T-helper 17 cell (primary cell): ENCODE measurements at places on chromosomes 2 and 18.

- DNase-seq = no peak
Observed at GRCh38 chr18:37564711-37565100, 892 bp downstream of the CELF4 start.

DNA sequence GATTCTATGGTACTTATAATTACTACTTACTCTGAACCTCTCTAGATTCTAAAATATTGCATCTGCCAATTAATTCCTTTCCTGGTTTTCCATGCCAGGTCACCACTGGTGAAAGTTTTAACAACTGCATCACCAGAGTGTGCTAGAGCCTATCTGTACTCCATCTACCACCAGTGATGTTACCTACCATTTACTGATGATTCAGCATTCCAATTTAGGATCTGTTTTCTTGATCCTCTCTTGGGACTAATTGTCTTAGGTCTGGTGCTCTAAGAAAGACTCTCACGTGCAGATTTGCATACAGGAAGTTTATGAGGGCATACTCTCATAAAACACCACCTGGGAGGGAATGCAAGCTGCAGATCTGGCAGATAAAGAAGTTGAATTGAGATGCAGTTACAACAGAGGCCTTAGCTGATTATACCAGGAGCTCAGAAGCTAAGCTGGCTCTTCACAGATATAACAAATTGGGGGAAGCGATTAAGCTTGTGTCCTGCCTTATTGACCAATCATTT, 347.6 kb upstream of the VRK2 start:
- no peak for DNase-seq

DNA sequence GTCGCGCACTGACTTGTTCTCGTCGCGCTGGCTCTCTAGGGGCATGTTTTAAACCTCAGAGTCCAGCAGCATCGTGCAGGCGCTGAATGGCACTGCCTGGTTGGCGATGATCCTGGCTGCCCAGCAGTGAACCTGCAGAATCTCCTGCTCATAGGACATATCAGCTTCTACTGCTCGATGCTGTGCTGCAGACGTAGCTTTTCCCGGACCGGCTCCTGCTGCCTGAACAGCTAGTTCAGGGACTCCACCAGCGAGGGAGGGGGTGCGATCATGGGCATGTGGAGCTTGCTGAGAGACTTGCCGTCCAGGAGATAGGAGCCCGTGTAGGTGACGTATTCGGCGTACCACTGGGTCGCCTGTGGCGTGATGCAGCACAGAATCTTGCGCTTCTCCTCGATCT, 890.0 kb upstream of the LRRTM1 start:
- no peak for DNase-seq

- no peak for DNase-seq
Observed at GRCh38 chr2:120579916-120580685, 155.6 kb upstream of the GLI2 start.

DNA sequence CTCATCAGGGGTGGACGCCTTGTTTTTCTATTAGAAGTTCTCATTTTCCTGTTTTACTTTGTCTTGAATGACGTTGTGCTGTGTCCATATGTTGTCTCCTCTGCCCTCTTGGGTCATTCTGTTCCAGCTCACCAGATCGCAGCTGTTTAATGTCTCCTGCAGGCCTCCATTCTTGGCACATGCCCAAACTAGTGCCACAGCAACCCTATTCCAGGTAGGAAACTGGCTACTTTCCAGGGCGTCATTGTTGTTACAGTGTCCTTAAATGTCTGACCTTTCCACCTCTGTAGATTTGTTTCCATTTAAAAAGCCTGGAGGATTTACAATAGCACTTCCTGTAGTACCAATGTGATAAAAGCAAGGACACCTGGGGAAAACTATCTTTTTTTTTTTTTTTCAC, 500.7 kb downstream of the METTL4 start:
- no peak for DNase-seq
